A549 treated with AZD2906 at 1 μM for 4 hours (cell line): ENCODE measurements at places on chromosomes 1 and 21. TPM values are rescaled to one million over a fixed set of nuclear protein-coding genes. Genes with fewer than 3 reads are reported as not detected.

Gene RGS1
- total RNA-seq = not detected in 5 replicates

Gene PCSK9
- 2.0 to 3.3 TPM (median 2.7 TPM) in 5 replicates for total RNA-seq

Gene EPHA8
- total RNA-seq = 0.03 to 0.06 TPM (median 0.05 TPM) in 4 of 5 replicates, not detected in the other

Gene RHEX
- total RNA-seq = not detected in 5 replicates

Gene CNTN2
- 0.02 to 0.07 TPM (median 0.03 TPM) in 4 of 5 replicates, not detected in the other for total RNA-seq

Gene HOOK1
- 0.16 to 1.0 TPM (median 0.22 TPM) in 5 replicates for total RNA-seq

Gene LDLRAD1
- not detected in 5 replicates for total RNA-seq

Gene FCRL4
- total RNA-seq = not detected in 5 replicates

Gene TAL1
- not detected in 5 replicates for total RNA-seq

Gene CCDC185
- total RNA-seq = 0.03 to 0.05 TPM (median 0.03 TPM) in 3 of 5 replicates, not detected in the others

Gene HMGCL
- total RNA-seq = 12.2 to 14.1 TPM (median 13.9 TPM) in 5 replicates

Gene OR2T33
- total RNA-seq = not detected in 5 replicates

Gene SH2D1B
- total RNA-seq = 0.10 to 0.20 TPM (median 0.10 TPM) in 5 replicates

Gene SIK1
- 15.3 to 21.6 TPM (median 16.4 TPM) in 5 replicates for total RNA-seq

Gene LCE2B
- not detected in 5 replicates for total RNA-seq

Gene CACNA1E
- 0.01 to 0.02 TPM (median 0.01 TPM) in 3 of 5 replicates, not detected in the others for total RNA-seq

Gene ZNF695
- 2.0 to 3.1 TPM (median 2.4 TPM) in 5 replicates for total RNA-seq

Gene IFI16
- 2.4 to 3.7 TPM (median 3.0 TPM) in 5 replicates for total RNA-seq

Gene TBX19
- total RNA-seq = 0.54 to 0.73 TPM (median 0.66 TPM) in 5 replicates

Gene NBPF10
- 0.92 to 1.3 TPM (median 1.2 TPM) in 5 replicates for total RNA-seq

Gene LDLRAP1
- 8.8 to 11.3 TPM (median 10.1 TPM) in 5 replicates for total RNA-seq

Gene NME7
- total RNA-seq = 18.8 to 33.9 TPM (median 19.7 TPM) in 5 replicates

Gene TCHH
- total RNA-seq = 0.23 to 0.28 TPM (median 0.25 TPM) in 5 replicates

Gene AMPD1
- total RNA-seq = not detected in 5 replicates

Gene KCNJ9
- not detected in 5 replicates for total RNA-seq
